ENCODE measurements at places on chromosomes 2 and 18.

GRCh38 chr2:13212115-13212514 is 495.4 kb downstream of the TRIB2 start:
- no peak for DNase-seq

DNA sequence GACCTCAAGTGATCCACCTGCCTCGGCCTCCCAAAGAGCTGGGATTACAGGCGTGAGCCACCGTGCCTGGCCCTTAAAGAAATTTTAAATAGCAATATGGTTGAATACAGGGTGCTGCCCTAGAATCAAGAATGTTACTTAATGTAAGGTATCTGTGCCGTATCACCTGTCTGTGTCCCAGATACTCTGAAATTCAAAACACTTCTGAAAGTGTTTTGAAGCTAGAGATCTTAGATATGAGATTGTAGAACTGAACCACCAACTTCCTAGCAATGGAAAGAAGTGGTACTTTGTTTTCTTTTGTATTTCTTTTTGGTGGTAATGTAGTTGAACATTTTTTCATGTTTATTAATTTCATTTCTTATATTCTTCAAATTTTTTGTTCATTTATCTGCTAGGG is 13.0 kb downstream of the PTPN4 start:
- no peak for DNase-seq

DNA sequence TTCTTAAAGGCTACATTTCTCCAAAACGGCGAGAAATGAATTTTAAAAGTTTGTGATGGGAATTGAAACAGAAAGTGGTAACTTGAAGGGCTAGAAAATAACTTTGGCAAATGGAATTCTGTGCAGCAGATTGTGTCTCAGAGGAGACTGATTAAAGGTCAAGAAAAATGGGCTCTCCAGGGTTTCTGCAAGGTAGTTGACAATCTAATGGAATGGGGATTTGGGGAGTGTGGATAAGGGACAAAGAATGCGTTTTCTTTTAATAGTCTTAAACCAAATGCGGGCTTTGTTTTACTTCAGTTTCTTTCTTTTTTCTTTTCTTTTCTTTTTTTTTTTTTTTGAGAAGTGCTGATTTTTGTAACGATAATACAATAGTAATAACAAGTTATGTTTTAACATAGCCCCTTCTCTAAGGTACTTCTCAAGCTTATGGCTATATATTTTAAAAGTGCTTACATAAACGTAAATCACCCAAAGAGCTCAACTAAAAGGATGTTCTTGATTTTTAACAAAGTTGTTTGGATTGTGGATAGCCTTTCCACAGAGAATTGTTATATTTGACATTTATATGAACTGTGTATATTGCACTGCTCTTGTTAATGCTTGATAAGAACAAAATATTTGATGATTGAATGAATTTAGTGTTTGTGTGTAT is 36.6 kb downstream of the CAMKMT start:
- DNase-seq = peak; percentile 59

DNA sequence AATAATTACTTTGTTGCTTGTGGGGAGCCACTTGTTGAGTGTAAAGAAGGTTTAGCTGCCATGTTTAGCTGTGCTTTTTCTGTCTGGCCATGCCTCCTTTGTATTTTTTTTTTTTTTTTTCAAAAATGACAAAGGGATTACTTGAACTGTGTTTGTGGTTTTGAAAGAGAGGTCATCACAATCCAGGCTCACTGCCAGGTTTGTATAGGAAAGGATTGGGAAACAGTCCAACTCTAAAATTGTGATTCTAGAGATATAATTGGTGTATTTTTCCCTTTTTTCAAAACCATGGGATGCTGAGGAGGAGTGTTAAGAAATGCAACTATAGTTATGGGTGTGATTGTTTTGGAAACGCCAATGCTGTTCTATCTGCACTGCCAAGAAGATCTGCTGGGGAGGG is 4.3 kb downstream of the ITPRIPL1 start:
- DNase-seq = no peak

DNA sequence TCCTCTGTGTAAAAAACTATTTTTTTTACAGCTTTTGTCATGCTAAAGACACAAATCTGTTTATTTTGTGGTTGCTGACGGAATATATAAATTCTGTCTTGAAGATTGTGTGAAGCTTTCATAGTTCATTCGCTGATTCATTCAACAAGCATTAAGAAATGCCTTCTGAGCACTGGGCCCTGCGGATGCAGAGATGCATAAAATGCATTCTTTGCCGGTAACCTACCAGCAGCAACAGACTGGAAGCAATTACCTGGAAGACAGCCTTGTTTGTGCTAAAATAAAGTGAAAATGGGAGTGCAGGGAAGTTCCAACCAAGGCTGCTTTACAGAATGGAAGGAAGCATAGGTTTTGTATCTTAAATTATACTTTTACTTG is 119.7 kb downstream of the PMAIP1 start:
- no peak for DNase-seq

DNA sequence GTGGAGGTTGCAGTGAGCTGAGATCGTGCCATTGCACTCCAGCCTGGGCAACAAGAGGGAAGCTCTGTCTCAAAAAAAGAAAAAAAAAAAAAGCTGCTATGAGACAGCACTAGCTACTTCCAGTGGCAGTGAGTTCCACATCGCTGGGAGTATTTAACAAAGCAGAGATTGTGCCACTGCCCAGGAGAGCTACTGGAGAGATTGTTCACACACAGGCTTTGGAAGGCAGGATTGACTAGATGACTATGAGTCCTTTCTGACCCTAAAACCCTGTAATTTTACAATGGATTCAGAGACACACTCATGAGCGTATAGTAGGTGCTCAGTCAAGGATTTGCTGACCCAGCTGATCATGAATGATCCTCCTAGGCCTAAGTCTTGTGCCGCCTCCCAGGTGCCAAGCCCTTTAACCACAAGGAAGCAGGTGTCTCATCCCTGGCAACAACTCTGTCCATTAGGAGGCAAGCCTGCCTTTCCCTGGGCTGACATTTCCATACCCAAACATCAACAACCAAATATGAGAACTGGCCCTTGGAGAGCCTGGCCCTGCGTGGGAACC is 45.0 kb upstream of the ODC1 start:
- no peak for DNase-seq

DNA sequence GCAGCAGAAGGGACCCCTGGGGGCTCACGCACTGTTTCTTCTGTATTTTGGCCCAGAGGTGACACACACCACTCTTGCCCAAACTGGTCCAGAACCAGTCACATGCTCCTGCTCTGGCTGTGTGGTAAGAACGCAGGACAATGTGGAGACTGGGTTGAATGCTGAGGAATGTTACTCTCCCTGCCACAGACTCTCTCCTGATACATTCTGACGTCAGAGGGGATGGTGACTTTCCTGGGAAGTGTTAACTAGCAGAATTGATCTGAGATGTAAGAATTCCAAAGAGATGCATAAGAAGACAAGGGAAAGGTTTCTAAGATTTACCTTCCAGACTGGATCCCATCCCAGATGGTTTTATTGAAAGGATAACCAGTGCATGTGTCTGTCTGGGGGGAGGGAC is 100.8 kb downstream of the ASB1 start:
- no peak for DNase-seq

GRCh38 chr2:86218124-86218523 is 18.9 kb downstream of the MRPL35 start:
- DNase-seq = no peak

DNA sequence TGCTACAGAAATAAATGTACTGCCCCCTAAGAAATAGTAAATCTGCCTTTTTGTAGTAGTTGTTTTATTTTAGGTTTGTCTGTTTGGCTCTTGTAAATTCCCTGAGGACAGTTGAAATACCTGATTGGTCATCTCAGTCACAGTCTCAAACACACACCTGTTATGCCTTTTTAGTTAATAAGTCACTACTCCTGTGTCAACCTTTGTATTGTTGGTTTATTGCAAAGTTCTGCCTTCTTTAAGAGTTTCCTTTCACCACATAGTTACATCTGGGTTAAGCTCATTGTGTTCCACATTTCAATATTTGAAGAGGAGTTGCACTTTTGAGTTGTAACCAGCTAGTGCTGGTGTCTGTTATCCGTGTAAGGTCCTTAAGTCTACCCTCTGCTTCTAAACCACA is 198.7 kb downstream of the CCDC85A start:
- DNase-seq = no peak

GRCh38 chr2:194327196-194327888 is 1329.7 kb upstream of the SLC39A10 start:
- no peak for DNase-seq

- DNase-seq = no peak
Observed at GRCh38 chr18:48184118-48184517, 225.1 kb downstream of the ZBTB7C start.

GRCh38 chr18:44654573-44654972 is 26.1 kb upstream of the SETBP1 start:
- no peak for DNase-seq

GRCh38 chr2:100196786-100197494 is 54.5 kb upstream of the AFF3 start:
- DNase-seq = no peak

DNA sequence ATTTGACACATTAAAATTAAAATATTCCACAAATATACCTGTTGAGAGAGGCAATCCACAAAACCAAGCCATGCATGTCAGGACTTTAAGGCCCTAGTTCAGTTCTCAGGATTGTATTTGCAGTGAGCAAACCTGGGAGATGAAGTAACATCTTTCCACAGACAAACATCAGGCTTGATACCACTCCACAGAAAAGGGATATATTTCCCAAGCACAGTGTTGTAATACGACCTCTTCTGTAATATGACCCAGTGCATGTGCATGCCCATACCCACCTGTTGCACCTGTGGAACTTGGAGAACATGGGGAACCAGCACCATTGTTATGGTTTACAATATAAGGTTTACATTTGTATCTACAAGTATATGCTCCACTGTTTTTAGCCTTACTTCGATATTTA is 184.0 kb downstream of the PDE11A start:
- DNase-seq = no peak

GRCh38 chr2:120567128-120567527 is 168.5 kb upstream of the GLI2 start:
- no peak for DNase-seq

DNA sequence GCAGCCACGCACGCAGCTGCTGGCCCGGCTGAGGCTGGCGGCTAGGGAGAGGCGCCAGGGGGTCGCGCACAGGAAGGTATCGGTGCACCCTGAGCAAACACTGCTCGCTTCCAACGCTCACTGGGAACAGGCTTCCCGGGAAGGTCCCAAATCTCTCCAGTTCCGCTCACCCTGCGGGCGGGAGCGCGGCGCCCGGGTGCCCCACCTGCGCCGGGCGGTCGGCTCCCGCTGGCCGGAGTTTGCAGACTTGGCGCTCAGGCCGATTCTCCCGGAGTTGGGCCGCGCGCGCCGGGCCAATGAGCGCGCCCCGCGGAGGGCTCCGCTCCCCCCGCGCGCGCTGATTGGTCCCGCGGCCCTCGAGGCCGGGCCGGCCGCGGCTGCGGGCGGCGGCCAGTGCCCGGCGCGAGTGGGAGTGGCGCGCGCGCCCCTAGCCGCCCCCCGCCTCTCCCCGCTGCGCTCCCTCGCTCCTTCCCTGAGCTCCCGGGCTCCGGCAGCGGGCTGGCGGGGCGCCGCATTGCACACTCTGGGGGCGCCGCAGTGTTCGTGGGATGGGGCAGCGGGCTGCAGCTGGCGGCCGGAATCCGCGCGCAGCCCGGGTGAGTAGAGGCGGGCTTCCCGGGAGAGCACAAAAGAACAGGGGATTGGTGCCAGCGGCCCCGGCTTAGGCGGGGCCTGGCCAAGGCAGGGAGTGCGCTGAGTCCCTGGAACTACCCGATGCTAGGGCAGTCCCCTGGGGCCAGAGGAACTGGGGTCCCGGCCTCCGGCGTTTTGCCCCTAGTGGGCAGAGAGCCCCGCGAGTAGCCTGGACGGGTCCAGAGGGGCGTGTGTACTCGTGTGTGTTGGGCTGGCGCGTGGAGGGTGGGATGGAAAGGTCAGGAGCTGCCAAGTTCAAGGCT is at the start of gene LYPD6:
TSS of gene LYPD6 (plus strand) at position 461 of the 896 bp plus-strand sequence. CDS start 107,122 bp downstream, outside the sequence.
- peak; percentile 89 for DNase-seq

GRCh38 chr2:20633794-20634506 is 16.9 kb downstream of the HS1BP3 start:
- peak; percentile 28 for DNase-seq

GRCh38 chr2:37389395-37389794 is 45.0 kb downstream of the QPCT start:
- DNase-seq = no peak

- no peak for DNase-seq
Observed at GRCh38 chr2:134144081-134144596, 109.7 kb upstream of the MGAT5 start.

GRCh38 chr2:45280794-45281193 is 271.5 kb upstream of the SIX2 start:
- DNase-seq = no peak

DNA sequence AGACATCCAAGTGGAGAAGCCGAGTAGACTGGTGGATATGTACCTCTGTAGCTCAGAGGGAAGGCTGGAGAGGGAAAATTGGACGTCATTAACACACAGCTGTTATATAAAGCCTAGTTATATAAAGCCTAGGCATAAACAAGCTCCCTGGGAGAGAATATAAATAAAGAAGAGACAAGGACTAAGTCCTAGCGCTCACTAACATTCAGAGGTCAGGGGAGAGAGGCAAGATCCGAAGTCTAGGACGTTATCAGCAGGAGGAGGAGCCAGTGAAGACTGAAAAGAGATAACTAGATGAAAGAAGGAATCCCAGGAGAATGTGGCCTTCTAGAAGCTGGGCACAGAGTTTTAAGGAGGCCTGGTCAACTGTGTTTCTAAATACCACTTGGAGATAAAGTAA is 55.3 kb downstream of the NOL10 start:
- no peak for DNase-seq

DNA sequence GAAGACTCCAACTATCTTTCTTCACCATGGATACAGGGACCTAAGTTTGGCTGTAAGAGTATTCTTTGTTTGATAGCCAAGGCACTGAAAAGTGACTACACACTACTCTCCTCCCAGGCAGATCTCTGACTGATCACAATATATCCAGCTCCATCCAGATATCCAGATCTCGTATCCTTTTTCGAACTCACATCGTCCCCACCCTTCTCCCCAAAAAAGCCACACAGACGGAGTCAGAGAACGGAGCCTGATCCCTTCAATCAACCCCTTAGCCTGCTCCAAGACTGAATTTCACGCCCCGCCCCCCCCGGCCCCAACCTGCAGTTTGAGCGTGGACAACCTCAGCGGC is 533 bp downstream of the DHX57 start:
- DNase-seq = no peak

Measured in GM23338 (cell line).